ENCODE measurements at places on chromosomes 3 and 15.

GRCh38 chr3:181609030-181609767, 102.5 kb upstream of the SOX2 start:
- no peak for DNase-seq

DNA sequence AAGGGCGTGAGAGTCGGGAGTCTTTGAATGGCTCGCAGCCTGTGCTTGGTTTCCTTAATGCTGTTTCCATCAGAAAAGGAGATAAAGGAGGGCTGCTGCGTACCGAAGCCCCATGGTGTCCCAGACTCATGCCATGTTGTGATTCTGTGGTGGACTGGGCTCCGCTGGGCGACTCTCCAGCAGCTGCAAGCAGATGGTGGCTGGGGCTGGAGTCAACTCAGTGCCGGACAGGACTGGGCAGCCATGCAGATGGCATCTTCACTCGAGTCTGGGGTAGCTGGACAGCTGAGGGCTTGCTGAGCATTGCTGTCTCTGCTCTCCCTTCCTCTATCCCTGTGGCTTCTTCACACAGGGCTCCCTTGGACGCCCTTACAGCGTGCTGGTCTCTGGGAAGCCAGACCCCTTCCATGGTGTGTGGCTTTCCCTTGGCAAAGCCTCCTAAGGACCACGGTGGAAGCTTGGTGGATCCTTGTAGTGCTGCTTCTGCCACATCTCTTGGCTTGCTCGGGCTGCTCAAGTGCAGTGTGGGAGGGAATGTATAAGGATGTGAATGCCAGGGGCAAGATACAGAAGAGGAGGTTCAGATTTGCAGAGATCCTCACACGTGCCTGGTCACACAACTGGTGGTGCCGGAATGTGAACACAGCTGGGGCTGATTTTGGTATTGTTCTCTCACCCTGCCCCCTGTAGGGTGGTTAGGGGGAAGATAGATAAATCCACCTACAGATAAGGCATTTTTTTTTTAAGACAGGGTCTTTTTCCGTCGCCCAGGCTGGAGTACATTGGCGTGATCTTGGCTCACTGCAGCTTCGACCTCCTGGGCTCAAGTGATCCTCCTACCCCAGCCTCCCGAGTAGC, 9.0 kb downstream of the NIPA1 start:
- no peak for DNase-seq

- DNase-seq, result no peak
Measured at GRCh38 chr15:68774521-68775235, 46.0 kb downstream of the ANP32A start.

DNA sequence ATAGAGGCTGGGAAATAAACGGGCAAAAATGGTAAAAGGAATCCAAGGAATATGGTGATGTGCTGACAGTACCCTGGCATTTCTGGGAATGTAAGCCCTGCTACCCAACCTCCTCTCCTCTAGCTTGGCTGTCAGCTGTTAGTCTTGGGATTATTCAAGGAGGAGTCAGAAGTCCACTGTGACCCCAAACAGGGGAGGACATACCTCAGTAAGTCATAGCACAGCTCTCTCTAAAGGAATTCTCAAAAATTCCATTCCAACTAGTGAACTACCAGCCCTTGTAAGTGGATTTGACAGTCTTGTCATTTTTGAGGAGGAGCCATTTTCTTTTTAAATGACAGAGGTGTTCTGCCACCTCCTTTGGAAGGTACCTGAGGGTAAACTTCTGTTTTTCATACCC, 207.5 kb downstream of the PDCD6IP start:
- DNase-seq, result no peak

- DNase-seq, result peak; percentile 89
Measured at GRCh38 chr15:89469426-89470096, 26.8 kb downstream of the RHCG start.

- DNase-seq, result no peak
Measured at GRCh38 chr3:111107662-111108035, 36.0 kb downstream of the NECTIN3 start.

GRCh38 chr3:56452085-56452484, 16.2 kb downstream of the ERC2 start:
- DNase-seq, result no peak

DNA sequence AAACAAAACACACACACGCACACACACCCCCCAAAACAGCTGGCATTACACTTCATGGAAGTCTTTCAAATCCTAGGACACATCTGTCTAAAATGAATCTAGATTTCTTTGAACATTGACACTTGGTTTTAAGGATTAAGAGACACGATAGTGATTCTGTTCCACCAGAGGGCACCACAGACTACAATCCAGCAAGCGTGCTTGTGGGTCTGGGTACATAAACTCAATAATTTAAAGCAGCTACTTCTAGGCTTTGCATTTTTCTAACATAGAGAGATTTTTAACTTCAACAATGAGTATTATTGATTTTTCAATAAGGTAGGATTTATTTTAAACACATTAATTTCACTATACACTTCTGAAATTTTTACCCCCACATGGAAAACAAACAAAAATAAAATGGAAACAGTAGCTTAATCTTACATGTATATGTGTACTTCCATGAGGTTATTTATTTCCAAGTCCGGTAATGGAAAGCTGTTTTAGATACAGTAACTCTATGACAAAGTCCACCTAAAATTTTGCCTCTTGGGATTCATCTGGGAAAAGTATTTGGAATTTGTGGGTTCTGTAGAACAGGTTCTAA, 564.0 kb upstream of the TGFBR2 start:
- peak; percentile 52 for DNase-seq

DNA sequence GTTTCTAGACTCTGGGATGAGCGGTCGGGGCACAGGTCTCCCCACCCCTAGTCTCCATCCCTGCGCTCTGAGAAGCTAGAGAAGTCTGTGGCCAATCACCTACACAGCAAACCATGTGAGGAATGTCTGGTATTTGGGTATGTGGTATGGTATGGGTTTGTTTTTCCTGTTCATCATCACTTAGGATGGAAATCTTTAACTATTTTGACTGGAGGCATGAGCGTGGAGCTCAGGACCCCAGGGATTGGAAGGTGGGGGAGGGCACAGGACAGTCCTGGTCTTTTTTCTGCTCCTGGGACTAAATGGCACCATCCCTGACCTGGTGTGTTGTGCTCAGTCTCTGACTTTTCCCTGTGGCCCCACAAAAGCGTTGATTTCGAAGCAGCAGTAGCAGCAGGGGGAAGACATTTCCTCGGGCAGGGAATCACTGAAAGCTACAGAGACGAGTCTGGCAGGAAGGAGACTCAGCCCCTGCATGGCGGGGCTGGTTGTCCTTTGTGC, 191.7 kb upstream of the TPM1 start:
- no peak for DNase-seq

DNA sequence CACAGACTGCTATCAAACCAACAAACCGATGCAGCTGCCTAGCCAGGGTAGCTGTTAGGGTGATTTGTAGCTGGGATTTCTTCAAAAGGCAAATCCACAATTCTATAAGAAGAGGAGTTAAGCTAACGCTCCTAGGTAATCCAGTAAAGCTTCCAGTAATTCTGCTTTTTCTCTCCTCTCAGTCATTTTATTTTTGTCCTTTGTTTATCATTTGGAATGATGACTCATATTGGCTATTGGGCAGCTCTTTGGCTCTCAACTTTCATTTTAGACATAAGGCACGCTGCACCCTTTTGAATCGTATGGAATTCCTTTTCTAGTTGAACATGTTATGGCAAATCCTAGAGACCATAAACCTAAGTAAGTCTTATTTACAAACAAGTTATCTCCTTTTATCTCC, 53.2 kb upstream of the PPARG start:
- no peak for DNase-seq

DNA sequence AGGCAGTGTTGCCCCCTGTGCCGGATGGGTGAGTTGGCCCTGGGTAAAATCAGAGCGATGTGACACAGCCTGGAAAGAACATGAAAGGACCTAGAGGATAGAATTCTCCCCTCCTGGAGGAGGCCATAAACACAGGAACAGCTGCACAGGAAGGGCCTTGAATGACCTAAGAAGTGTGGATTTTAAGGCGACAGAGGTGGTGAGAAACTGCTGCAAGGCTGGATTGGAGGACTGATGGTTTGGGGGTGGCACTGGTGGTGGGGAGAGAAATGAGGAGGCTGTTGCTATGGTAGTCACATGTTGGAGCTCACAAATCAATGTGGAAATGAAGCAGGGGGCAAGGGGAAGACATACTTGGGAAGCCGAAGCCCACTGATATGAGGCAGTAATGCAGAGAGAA, 13.8 kb downstream of the XIRP1 start:
- DNase-seq, result no peak

DNA sequence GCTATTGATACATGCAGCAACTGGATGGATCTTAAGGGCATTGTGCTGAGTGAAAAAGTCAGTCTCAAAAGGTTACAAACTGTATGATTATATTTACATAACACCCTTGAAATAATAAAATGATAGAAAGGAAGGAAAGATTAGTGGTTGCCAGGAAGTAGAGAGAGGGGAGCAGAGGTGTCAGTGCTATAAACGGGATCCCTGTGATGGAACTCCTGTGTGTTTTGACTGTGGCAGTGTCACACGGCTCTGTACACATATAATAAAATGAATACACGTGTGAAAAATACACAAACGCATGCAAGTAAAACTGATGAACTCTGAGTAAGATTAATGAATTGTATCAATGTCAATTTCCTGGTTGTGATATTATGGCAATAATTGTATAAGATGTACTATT, 60.3 kb downstream of the TCAIM start:
- DNase-seq, result no peak

DNA sequence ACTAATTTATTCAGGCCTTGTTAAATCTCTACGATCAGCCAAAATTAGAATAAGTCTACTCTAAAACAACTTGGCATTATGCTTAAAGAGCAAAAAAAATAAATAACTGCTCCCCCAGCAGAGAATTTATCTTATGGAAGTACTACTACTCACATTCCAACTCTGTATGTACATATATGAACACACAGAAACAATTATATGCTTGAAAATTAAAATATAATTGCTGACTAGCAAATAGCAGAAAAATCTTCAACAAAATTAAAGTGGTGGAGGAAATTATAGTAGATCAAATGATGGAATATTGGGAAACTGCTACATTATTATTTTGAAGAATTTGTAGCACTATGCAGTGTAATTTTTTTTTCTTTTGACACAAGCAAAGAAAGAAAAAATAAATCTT, 580.9 kb downstream of the MECOM start:
- DNase-seq, result no peak

DNA sequence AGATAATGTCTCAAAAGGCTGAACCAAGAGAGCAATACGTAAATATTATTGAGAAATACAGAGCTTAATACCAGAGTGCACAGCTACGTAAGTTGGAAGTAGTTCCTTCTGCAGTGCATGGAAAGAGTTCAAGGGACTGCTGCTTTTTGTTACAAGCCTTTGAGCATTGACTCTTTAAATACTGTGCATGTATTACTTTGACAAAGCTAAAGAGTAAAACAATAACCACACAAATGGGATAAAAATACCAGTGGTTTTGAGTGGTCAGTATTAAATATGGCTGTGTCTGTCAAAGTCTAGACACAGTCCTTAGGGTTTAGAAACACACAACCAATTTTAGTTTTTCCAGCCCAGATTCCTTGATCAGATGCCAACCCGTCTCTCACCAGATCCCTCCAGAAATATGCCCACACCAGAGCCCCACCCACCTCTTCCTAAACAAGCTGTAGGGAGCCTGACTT, 62.1 kb downstream of the SSR3 start:
- no peak for DNase-seq

GRCh38 chr3:1623896-1624295, 474.8 kb upstream of the CNTN4 start:
- DNase-seq, result no peak

DNA sequence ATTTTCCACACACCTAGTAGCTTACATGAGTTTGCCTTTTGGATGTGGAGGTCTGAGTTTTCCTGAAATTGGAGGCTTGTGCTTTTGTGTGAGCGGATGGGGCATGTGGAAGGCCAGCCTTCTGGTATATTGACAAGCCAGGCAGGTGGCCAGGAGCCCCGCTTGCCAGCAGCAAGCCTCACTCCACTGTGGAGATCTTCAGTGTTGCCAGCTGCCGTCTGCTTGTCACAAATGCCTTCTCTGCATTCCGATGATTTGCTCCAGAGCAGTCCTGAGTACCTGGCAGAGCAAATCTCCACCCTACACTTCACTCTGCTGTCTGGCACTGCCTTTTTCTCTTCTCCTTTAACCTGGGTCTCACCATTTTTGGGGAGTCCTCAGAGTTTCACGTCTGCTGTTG, 29.1 kb upstream of the CHST2 start:
- peak; percentile 90 for DNase-seq

DNA sequence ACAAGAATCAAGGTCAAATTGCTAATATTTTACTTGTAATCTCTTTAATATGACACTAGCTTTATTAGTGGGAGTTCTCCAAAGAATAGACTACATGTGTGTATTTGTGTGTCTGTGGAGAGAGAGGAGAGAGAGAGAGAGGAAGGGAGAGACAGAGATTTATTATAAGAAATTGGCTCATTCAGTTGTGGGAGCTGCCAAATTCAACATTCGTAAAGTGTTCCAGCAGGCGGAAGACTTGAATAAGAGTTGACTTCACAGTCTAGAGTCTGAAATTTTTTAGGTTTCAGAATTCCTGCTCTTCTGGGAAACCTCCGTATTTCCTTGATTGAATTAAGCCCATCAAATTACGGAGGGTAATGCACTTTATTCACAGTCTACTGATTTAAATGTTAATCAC, 4.7 kb upstream of the CLDN1 start:
- no peak for DNase-seq

DNA sequence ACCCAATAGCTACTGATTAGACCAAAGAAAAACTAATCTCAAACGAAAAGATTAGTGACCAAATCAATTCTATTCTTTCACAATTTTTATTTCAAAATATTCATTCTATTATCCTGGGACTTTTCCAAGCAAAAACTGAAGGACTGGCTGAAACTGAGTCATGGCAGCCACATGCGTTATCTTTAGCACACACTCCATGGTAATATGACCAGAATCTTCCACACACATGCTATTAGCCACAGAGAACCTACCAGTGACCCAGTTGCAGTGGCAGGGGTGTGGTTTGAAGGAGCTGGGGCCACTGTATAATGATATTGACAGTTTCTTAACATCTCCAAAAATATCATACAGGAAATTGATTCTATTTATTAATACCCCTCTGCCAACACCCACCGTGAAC, 154.8 kb upstream of the ABI3BP start:
- DNase-seq, result no peak

GRCh38 chr3:195859846-195860411, 48.2 kb upstream of the MUC4 start:
- no peak for DNase-seq
